ENCODE measurements at places on chromosomes 2 and 18. TPM values are rescaled to one million over a fixed set of nuclear protein-coding genes. Genes with fewer than 3 reads are reported as not detected.

LIMS3 gene
- 1.9 TPM for total RNA-seq

COL4A3 gene
- total RNA-seq: 7.2 TPM

UGGT1 gene
- 59.5 TPM for total RNA-seq

KCNG2 gene
- not detected for total RNA-seq

COBLL1 gene
- total RNA-seq: 40.7 TPM

IL18R1 gene
- not detected for total RNA-seq

RUFY4 gene
- not detected for total RNA-seq

LYPD1 gene
- total RNA-seq: 1.4 TPM

ACMSD gene
- total RNA-seq: not detected

CCBE1 gene
- total RNA-seq: 0.85 TPM

TMEM178A gene
- 0.52 TPM for total RNA-seq

SERPINB4 gene
- not detected for total RNA-seq

DNA sequence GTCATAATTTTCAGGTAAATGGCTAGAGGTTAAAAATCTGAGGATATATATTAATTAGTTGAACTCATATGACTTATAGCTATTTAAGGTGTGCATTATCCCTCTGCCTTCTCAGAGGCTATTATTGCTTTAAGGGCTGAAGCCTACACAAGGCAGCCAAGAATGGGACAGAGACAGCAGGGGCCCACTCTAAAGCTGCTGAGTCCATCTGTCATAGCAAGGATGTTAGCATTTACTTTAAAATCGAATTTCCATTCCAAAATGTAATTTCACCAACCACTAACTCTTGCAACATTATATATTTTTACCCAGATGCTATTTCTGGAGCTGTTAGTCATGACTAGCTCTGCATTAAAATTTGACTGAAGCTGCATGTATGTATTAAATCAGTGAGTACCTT lies 236.3 kb upstream of the FSIP2 start:
- no peak for DNase-seq

GRCh38 chr2:176187899-176188773 lies at the start of gene HOXD1:
Gene HOXD1, plus strand, starts transcription at chr2:176188668. Its CDS starts 134 bp downstream, at chr2:176188802.
- DNase-seq: no peak

GRCh38 chr2:240989451-240990265 lies 8.8 kb upstream of the SNED1 start:
- DNase-seq: peak; percentile 62

- DNase-seq: peak; percentile 13
Observed at GRCh38 chr2:216222650-216223352, 113.7 kb downstream of the XRCC5 start.

GRCh38 chr2:100819370-100820272 lies at the start of gene NPAS2:
Gene NPAS2, plus strand, starts transcription at chr2:100820139. Its CDS starts 84,616 bp downstream, at chr2:100904755.
- no peak for DNase-seq

- DNase-seq: no peak
Observed at GRCh38 chr2:163246135-163246534, 407.6 kb upstream of the KCNH7 start.

GRCh38 chr18:47110492-47111274 lies 39.6 kb downstream of the HDHD2 start:
- no peak for DNase-seq

DNA sequence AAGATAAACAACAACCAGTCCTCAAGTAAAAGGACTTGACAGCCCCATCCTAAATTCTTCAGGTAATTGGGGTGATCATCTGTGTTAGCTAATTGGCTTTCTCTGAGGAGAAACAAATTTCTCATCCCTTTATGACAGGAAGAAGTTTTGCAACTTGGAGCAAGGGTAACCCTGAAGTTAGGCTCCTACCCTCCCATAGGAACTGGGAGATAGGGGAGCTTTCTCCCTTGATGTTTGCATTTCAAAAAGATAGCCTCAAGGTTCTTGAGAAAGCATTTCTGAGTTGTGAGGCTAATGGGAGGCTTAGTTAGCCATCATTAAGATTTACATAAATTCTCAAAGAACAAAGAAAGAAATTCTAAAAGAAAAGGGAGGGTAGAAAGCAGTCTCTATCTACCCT lies 95.4 kb downstream of the MAP2 start:
- no peak for DNase-seq

DNA sequence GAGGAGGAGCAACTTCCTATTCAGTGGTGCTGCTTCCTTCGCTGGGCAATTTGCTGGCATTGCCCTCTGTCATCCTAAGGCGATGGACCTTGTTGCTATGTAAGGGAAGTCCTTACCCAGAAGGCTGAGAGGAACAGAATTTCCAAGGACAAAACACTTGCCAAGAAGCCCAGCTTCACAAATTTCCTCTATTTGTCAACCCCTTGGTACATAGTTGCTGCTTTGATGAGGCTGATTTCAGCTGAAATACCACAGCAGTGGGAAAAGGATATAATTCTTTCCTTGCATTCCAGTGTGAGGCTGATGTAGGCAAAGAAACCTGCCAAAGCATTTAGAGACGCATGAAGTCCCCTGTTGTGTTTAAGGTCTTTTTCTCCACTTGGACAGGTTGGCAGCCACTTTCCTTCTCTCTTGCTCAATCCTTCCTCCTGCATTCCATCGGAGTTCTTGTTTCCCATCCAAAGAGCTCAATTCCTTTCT lies 16.4 kb upstream of the ST3GAL5 start:
- no peak for DNase-seq

DNA sequence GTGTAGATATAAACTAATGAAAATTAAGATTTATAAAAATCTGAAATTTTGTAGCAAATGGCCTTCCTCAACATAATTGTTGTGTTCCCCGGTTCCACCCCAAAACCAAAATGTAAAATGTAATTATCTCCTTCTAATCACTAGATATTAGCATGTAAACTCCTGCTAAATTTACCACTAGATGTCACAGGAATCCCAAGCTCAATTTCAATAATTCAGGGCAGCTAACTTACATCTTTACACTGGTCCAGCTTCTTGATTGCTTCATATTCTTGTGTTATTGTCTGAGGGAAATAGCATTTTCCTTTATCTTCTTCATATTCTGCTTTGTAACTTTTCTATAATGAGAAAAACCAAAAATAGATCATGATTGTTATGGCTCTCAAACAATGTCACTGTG lies 42.6 kb downstream of the NEB start:
- DNase-seq: no peak

DNA sequence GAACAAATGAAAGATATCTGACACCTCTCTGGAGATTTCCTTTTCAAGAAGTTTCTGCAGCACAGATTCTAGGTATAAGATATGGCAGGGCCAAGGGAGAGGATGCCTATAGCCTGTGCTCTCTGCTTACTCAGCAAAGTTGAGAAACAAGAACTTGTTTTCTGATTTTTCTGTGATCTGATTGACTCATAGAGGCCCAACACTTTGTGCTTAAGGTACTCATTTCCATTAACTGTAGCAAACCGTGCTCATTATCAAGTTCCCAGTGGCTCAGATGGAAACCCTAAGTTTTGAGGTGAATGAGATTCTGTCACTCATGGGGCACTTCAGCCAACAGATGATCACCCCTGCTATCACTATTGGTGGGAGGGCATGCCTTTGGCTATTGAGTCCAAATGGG lies 124.3 kb downstream of the SP100 start:
- no peak for DNase-seq

DNA sequence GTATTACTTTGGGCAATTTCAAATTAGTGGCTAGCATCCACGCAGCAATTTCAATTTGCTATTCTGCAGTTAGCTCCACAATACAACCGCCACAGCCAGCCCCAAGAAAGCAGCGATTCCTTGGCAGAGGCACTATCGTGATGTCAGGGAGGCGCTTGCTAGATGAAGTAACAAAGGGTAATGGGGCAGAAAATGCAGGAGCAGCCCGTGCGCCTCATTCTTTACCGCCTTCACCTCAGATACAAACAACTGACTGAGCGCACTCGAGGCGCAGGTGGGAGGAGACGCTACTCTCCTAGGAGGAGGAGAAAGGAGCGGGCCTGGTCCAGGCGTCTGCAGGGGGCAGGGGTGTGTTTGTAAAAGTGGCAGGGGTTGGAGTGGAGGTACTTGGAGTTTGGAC lies 76.9 kb upstream of the ASB18 start:
- no peak for DNase-seq

DNA sequence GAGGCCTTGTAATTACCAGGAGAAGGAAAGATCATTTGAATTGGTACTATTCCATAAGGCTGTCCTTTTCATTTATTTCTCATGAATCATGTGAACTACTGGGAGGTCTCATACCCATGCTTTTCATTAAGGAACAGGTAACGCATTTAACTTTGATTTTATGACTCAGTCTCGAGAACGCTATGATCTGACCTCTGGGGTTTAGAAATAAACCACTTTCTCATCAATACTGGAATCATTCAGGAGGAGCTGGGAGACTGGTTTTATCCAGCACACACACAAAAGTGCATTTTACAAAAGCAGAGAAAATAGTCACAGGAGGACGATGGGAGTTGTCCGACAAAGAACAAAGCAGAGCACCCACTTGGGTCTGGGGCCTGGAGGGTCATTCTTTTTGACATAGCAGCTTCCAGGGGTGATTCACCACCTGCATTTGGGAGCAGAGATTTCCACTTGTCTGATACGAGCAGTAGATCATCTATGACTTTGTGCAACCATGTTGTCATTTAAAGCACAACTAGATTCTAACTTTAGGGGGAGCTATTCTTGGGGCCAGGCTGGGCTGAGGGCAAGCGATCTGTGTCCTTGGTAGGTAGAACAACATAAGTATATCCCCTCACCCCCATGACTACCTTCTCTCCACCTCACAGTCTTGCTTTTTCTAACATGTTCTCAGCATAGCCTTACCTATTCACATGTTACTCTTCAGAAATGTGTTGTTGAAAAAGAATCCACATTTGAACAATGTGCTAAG lies 95.9 kb upstream of the SCG2 start:
- DNase-seq: no peak

DNA sequence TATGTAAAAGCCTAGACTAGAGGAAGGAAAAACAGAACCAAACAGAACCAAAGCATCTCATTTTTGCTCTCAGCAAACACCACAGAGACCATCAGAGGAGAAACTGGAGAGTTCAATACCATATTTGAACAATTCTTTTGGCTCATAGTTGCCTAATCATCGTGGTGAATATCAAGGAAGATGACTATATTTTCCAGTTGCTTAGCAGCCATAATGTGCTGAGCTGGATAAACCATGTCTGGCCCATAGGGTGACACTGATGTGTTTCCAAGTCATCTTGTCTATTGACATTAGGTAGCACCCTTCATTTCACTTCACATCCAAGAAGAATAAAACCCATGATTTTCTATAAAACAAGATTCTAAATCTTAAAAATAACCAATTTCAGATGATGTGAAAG lies 5.9 kb upstream of the XRCC5 start:
- DNase-seq: no peak

- no peak for DNase-seq
Observed at GRCh38 chr2:86000938-86001312, 104.8 kb downstream of the POLR1A start.

GRCh38 chr2:216259081-216259480 lies 113.2 kb downstream of the MARCHF4 start:
- no peak for DNase-seq

DNA sequence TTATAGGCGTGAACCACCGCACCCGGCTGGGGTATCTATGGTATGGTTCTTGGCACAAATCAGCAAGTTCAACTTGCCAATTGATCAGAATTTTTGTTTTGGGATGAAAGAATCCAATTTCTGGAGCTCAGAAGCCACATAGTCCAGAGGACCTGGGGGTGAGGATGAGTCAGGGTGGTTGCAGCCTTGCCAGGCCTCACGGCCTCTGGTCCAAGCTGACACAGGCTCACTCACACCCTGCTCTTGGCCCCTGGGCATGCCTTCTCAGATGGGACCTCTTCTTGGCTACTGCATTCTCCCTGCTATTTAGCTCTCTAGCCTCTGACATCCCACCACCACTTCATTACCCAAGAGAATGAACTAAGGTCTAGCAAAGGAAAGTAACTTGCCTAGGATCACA lies 16.3 kb downstream of the CAPG start:
- no peak for DNase-seq

DNA sequence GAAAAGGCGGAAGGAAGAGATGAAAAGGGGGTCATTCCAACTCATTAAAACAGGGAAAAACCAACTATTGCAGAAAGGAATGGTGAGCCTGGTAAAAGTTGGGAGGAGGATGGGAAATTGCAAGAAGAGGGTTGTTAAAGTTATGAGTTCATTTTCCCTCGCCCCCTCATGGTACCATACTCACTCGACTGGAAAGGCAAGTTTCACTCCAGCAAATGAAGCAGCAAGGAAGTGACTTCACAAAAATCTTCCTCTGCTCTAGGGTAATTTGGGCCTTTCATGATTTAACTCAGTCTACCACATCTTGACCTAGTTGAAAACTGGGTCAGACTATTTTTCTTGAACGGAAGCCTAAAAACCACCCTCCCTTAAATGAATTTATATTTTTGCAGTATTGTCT lies 22.8 kb upstream of the DAW1 start:
- DNase-seq: no peak
